Trophoblast cell (in vitro differentiated cells and primary cell): ENCODE measurements at places on chromosomes 7 and 10.

DNA sequence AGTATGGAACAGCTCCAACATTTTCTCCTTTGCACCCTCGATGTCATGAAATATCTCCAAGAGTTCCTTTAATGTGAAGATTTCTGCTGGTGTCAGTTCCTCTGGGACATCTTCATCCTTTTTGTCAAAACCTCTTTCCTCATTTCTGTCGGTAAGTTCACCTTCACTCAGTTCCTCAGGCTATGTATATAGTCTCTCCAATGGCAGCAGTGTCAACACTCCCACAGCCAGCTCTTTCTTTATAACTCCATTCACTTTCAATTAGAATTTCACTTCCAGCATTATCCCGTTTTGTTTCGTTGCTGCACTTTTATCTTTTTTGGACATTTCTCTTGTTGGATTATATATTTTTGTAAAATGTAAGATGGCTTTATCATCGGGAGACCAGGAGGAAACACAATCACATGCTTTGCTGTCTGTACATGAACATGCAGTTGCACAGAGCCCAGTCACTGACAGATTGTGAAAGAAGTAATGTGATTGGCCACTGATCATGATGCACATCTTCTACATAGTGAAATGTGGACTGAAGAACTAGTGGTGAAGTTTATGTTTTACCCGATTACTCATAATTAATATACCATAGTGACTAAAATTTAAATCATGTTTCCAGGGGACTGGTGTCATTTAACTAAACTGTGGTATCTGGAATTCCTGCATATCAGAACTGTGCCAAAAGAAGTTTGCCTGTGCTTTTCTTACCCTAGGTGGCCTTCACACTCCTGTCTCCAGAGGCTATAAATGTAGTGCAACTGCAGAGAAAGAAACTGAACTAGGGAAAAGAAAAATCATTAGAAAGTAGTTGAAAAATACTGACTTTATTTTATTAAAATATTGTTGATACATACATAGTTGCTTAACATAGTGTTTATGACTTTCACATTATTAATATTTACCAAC lies 289.6 kb downstream of the PPP1R3A start:
- no peak for DNase-seq

DNA sequence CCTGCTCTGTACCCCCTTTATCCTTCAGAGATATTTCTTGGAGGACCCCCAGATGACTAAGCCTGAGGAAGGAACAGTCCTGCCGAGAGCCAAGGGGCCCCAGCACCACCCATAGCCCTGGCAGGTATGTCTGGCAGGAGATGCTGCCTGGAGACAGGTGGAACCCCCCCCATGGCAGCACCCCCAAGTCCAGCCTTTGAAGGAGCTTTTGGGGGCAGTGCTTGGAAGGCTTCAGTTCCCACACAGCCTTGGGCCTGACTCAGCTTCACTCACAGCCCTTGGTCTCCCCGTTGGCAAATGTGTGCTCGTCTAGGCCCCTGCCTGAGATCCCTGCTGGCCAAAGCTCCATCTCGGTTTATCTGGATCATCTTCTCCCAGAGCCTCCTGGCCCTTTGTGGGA lies 23.0 kb upstream of the PCBD1 start:
- no peak for DNase-seq

DNA sequence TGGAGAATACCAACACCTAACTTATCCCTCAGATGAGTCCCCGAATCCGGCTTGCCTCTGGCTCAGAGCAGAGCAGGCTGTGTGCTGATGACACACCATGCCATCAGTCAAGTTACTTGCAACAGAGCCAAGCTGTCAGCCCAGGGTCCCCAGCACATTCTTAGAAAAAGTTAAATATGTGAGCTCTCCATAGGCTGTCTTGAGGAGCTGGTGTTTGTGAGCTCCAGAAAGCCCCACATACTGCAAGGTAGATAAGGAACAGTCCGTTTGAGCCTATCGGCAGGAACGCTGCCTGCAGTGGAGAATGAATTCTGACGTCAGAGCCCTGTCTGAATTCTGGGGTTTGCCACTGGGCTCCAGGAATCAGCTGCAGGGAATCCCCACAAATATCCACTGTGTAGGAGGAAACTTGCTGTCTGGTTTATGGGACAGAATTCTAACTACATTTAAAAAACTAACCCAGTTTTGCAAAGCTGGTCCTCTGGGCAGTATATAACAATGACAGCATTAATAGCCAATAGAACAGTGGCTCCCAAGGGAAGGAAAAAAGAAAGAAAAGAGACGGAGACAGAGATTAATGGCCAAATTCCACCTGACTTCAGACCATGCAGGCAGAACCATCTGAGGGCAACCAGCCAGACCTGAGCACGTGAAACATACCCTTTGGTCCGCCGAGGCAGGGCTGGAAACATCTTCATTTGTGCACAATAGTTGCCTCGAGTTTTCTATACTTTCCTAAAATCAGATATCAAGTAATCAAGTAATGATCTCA lies 3.6 kb downstream of the SFXN4 start:
- no peak for DNase-seq

GRCh38 chr7:82595176-82595575 lies 151.6 kb upstream of the CACNA2D1 start:
- no peak for DNase-seq

DNA sequence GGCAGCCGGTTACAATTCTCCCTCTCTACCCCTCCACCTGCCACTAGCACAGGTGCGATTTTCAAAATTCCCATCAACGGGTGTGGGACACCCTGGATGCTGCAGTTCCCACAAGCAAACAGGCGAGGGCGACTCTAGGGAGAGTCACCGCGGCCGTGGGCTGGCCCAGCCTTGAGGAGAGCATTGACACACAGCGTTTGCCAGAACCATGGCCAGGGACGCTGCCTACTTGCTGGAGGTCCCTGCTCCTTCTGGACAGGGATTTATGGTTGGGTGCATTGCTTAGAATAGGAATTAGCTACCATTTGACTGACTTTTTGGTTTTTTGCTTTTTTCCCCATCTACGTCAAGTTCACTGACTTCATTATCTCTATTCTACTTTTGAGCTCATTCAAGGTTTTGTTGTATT lies 19.0 kb upstream of the CLDN4 start:
- peak; percentile 91 for DNase-seq

- DNase-seq: no peak
Measured at GRCh38 chr7:4642468-4643203, 39.5 kb upstream of the FOXK1 start.

DNA sequence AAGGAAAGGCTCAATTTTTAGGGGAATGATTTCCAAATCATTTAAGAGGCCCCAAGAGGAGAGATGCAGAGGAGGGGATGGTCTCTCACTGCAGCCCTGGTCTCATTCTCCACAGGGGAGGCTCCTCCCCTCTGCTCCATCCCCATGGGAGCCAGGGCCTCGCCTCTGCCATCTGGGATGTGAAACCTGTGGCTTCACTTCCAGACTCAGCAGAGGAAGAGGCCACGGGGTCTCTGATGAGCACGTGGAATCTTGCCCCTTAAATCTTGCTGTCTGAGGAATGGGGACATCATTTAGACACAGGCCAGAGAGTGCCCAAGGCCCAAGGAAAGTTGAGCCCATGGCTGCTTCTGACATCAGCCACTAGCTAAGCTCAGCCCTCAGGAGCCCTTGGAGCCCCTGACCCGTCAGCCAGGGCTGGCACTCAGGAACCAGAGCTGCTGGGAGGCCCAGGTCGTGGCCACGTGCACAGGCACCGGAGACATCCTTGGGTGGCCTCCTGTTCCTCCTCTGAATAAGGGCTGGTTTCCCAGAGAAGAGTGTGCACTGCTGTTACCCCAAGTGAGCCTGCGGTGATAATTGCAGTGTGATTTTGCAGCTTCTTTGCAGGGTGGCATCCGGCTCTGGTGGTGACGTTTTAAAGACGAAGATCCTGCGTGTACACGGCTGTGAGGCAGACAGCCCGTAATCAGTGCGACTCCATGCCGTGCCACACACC lies 50.5 kb downstream of the VIPR2 start:
- no peak for DNase-seq

- DNase-seq: no peak
Measured at GRCh38 chr7:116455009-116455408, 44.5 kb upstream of the CAV2 start.

DNA sequence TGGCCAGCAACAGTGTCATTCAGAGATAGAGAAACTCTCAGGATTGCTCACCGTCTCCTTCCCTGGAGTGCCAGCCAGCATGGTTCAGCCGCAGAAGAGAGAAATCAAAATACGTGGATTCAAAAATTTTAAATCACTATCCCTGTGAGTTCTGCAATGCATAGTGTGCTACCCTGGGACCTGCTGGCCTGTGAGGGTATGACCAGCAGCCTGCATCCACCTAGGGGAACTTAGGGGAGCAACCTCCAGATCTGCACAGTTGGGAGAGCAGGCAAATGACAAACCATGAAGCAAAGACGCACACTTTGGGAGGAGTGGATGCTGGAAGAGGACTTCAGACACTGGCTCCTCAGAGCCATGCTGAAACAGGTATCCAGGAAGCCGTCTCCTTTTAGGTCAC lies 639.3 kb downstream of the TNS3 start:
- DNase-seq: no peak

GRCh38 chr7:151790095-151790829 lies 86.7 kb downstream of the PRKAG2 start:
- no peak for DNase-seq

- no peak for DNase-seq
Measured at GRCh38 chr10:72954596-72955554, at the start of gene PLA2G12B. TSS of gene PLA2G12B (minus strand) at chr10:72954806. CDS start at chr10:72954685, 121 bp downstream.

DNA sequence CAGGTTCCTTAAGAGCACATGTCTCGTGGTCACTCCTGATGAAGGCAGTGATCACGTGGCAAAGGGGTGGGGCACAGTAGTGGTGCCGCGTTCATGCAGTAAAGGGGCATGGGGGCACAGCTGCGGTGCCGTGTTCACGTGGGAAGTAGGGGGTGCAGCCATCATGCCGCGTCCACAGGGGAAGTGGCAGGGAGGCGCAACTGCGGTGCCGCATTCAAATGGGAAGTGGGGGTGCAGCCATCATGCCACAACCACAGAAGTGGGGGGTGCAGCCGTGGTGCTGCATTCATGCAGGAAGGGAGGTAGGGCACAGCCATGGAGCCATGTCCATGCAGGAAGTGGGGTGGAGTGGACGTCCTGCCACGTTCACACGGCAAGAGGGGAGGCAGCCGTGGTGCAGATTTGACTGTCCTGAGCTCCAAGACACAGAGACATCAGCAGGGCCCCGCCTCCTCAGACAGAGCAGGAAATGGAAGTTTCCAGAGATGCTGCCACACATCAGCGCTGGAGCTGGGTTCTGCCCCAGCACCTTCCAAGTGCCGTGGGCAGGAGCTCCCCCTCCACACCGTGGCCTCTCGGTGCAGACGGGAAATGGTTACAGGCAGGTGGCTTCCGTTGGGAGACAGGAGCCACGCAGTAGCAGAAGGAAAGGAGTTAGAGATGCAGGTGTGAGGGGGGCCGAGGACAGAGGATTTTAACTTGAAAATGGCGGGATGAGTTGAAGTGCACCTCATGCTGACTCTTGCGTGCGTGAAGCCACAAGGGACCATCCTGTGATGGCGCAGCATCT lies 95.0 kb upstream of the DDC start:
- DNase-seq: no peak

- DNase-seq: no peak
Measured at GRCh38 chr10:52316001-52316400, 1.9 kb downstream of the DKK1 start.

DNA sequence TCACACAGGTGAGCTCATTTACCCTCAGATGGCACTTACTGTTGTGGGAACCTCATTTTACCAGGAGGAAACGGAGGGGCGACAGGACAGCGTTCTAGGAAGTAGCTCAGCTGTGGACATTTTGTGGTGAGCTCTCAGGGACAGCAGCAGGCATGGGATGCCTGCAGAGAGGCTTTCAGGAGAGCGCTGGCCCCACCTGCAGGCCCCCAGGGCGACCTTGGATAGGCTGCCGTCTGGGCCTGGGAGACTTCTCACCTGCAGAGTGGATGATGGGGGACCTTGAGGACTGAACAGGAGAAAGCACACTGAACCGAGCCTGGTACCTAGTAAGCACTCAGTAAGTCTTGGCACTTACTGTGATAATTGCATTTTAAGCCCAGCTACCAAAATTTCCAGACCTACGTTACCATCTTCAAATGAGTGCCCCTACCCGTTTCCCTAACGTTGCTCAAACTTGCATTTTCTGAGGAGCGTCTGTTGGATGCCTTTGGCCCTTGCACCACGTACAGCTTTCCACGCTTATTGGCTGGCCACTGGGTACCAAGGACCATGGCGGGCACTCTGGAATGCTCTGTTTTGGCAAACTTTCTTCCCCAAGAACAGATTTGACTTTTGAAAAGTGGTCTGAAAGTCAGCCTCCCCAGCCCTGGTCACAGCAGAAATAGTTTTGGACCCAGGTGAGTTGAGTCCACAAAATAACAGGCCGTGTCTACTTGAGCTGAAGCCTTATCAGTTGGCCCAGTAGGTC lies 223.4 kb downstream of the EBF3 start:
- DNase-seq: no peak

GRCh38 chr7:108603656-108604306 lies 34.1 kb downstream of the DNAJB9 start:
- DNase-seq: no peak

DNA sequence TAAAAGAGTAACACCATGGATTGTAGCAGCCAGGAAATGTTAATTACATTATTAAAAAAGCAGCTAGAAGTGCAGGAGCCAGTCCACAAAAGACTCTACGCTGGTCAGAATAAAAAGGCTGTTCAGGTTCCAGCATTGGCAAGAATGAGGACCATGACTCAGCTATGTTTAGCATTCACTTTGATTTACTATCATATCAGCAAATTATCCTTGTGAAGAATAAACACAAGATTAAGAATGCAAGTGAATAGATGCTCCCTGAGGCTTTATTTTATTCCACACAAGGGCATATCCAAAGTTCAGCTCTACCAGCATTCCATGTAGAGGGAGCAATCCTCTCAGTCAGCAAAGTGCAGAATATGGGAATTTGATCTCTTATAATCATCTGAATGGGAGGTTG lies 13.6 kb downstream of the DGKB start:
- no peak for DNase-seq

DNA sequence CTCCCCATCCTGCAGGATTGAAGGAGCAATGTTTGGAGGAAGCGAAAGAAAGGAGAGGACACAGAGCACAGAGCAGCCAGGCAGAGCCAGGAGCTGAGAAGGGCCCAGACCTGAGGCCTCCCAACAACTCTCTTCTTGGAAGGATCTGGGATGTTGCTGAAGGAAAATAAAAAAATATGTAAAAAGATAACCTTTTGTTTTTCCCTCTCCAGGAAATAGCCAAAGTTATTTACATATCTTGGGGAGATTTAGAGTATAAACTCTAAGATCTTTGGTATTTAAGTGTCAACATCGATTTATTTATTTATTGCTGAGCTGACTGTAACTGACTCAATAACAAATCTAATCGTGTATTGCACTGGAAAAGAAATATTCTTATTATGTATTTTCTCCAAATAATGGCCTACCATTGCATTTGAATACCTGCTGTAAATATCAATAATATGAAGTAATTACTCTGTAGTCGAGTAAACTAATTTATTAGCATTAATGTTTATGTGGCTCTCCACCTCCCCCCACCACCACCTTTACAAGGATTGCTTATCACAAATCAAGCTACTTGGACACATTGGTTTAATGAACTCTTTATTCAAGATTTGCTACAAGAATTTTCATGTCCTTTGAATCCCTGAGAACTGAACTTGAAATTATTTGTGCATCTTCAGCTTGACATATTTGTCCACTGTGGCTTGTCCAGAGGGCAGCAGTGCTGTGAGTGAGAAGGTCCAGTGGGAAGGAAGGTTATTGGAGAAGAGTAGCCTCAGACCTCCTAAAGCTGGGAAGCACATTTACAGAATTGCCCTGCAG lies 1.8 kb upstream of the HOXA11 start:
- no peak for DNase-seq
